ENCODE measurements at places on chromosomes 2 and 18. TPM values are rescaled to one million over a fixed set of nuclear protein-coding genes. Genes with fewer than 3 reads are reported as not detected.

Gene SEPTIN10
- 0.57 TPM for total RNA-seq

Gene UPP2
- total RNA-seq: not detected

Gene COLEC11
- total RNA-seq: not detected

Gene MRPS9
- total RNA-seq: 25.0 TPM

Gene RDH14
- total RNA-seq: 11.5 TPM

Gene PRADC1
- total RNA-seq: 10.4 TPM
